ENCODE measurements at places on chromosomes 7 and 10. TPM values are rescaled to one million over a fixed set of nuclear protein-coding genes. Genes with fewer than 3 reads are reported as not detected.

The CNOT4 gene
- total RNA-seq: 8.4 TPM

- H3K4me1 ChIP-seq: peaks cover 28% of the 10 kb centered on the region
- DNase-seq: no peak
- H3K27me3 ChIP-seq: no peaks in the 10 kb centered on the region
- peaks cover 39% of the 10 kb centered on the region for H3K36me3 ChIP-seq
- H3K4me3 ChIP-seq: no peak overlapping the region
- no peak overlapping the region for H3K27ac ChIP-seq
These were observed 4.5 kb downstream of the EIF4H start for GRCh38 chr7:74178632-74179031.

DNA sequence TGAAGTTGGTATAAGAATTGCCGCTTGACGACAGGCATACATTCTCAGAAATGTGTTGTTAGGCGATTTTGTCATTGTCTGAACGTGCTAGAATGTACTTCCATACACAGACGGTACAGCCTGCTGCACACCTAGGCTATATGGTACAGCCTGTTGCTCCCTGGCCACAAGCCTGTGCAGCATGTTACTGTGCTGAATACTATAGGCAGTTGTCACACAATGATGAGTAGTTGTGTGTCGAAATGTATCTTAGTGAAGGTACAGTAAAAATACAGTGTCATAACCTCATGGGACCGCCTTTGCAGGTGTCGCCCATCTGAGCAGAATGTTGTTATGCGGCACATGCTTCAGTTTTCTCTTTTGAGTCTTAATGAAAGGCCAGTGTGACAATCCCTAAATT, 66.5 kb downstream of the SHH start:
- H3K4me3 ChIP-seq: no peak overlapping the region
- peaks cover 40% of the 10 kb centered on the region for H3K36me3 ChIP-seq
- no peak overlapping the region for H3K27ac ChIP-seq
- DNase-seq: no peak
- peaks cover 15% of the 10 kb centered on the region for H3K4me1 ChIP-seq
- H3K27me3 ChIP-seq: no peaks in the 10 kb centered on the region

The TM9SF3 gene
- 47.0 TPM for total RNA-seq

GRCh38 chr7:149776289-149776688, 2.9 kb upstream of the ZNF467 start:
- H3K4me3 ChIP-seq: no peak overlapping the region
- H3K36me3 ChIP-seq: no peaks in the 10 kb centered on the region
- peak; percentile 79 for DNase-seq
- H3K27ac ChIP-seq: no peak overlapping the region

DNA sequence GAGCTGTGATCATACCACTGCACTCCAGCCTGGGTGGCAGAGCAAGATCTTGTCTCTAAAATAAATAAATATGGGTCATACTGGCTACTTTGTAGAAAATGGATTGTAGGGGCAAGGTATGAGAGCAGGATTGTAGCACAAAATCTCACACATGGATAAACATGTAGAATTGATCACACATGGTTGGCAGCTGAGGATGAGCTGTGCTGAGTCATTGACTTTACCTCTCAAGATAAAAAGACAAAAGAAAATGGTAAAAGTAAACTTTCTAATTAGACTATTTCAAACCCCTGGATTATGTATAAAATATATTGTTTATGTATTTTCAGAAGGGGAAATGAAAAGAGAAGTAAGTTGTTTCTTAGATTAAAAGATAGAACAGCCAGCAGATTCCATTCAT, 69.3 kb downstream of the APBB1IP start:
- no peak overlapping the region for H3K27ac ChIP-seq
- H3K4me1 ChIP-seq: no peaks in the 10 kb centered on the region
- H3K4me3 ChIP-seq: no peak overlapping the region
- DNase-seq: no peak
- no peaks in the 10 kb centered on the region for H3K36me3 ChIP-seq
- peaks cover 35% of the 10 kb centered on the region for H3K27me3 ChIP-seq

- no peaks in the 10 kb centered on the region for H3K27me3 ChIP-seq
- H3K4me3 ChIP-seq: no peak overlapping the region
- H3K36me3 ChIP-seq: peaks cover 5% of the 10 kb centered on the region
- peaks cover 20% of the 10 kb centered on the region for H3K4me1 ChIP-seq
These were observed 384.5 kb downstream of the KCNMA1 start for GRCh38 chr10:77253147-77253545.

- H3K36me3 ChIP-seq: no peaks in the 10 kb centered on the region
- no peak for DNase-seq
- no peak overlapping the region for H3K4me3 ChIP-seq
- H3K4me1 ChIP-seq: no peaks in the 10 kb centered on the region
- H3K27ac ChIP-seq: no peak overlapping the region
These were observed 417.5 kb downstream of the CDC14C start for GRCh38 chr7:49341849-49342248.

DNA sequence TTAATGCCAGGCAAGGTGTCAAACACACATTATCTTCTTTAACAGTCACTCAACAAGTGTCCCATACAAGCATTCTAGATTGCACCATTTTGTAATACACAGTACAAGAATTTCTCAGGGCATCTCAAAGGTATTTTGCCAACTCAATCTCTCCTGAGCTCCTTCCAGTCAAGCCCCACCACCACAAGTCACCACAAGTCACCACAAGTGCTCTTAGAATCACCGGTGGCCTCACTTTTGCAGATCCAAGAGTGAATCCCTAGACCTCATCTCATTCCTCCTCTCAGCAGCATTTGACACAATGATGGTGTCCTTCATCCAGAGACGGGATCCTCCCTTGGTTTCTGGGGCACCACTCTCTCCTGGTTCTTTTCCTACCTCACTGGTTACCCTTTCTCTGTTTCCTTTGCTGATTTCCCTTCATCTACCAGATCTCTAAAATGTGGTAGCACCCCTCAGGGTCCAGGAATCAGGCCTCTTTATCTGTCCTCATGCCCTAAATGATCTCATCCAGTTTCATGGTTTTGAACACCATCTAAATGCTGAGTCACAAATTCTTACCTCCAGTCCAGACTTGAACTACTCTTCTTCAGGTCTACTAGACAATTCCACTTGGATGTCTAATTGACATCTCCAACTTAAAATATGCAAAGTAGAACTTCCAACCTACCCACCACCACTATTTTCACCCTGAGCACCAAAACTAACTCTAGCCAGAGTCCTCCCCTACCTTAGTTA, 26.9 kb downstream of the VPS41 start:
- no peaks in the 10 kb centered on the region for H3K4me1 ChIP-seq
- no peaks in the 10 kb centered on the region for H3K27me3 ChIP-seq
- no peak overlapping the region for H3K27ac ChIP-seq
- no peak for DNase-seq
- no peak overlapping the region for H3K4me3 ChIP-seq
- no peaks in the 10 kb centered on the region for H3K36me3 ChIP-seq

The PTCD1 gene
- total RNA-seq: 10.4 TPM

The GLI3 gene
- 9.6 TPM for total RNA-seq

GRCh38 chr7:127927348-127927696, 103.9 kb downstream of the LRRC4 start:
- H3K36me3 ChIP-seq: peaks cover 31% of the 10 kb centered on the region
- H3K27me3 ChIP-seq: no peaks in the 10 kb centered on the region
- no peak overlapping the region for H3K27ac ChIP-seq
- no peaks in the 10 kb centered on the region for H3K4me1 ChIP-seq

DNA sequence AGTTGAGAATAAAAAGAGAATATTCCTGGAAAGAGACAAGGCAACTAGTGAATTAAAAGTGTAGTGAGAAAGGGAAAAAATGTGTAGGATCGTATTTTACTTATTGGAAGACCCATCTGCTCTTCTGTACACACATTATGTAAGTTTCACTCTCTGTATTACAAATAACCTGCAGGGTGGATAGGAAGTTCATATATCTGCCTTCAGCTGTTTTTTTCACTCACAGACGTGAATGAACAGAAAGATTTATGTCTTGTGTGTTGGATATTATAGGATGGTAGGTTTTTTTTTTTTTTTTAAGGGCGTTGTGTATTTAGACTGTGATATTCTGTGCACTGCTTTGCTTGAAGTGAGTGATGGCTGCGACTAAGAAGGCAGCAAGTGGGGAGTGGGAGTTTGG, 266.5 kb downstream of the AUTS2 start:
- H3K4me1 ChIP-seq: no peaks in the 10 kb centered on the region
- H3K27me3 ChIP-seq: no peaks in the 10 kb centered on the region
- H3K4me3 ChIP-seq: no peak overlapping the region
- H3K27ac ChIP-seq: no peak overlapping the region
- no peak for DNase-seq

DNA sequence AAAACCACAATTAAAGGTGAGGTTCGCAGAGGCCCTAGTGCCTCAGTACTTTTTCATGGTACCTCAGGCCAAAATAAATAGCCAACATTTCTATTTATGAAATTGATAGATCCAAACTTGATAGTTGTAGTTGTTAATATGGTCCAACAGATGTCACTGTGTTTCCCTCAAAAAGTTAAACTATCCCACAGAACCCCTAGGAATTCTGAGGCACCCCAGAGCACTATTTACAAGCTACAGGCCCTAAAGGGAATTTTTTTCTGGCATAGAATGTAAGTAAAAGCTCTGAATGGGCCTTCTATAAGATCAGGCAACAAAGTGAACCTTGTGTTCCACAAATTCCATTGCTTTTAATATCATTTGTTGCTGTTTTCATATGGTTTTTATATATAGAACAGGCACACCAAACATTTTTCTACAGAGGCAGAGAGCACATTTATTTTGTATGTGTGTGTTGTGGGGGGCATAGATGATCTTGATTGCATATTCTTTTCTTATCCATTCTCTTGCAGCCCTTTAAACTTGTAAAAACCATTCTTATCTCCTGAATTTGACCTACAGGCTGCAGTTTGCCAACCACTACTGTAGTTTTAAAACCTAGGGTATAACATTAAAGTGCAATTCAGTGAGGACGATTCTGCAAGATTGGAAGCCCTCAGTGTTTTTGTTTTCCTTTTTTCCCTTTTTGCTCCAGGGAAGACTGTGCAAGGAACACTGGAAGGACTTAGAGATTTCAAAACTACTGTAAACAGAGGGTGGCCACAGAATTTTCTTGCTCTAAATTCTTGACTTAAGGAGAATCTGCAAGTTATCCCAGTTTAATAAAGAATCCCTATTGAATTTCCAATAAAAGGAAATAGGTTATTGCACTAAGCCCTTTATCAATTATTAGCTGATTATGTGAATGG, 3.5 kb upstream of the ARL4A start:
- no peak overlapping the region for H3K4me3 ChIP-seq
- peak; percentile 18 for DNase-seq
- no peak overlapping the region for H3K27ac ChIP-seq
- no peaks in the 10 kb centered on the region for H3K36me3 ChIP-seq

The DGKB gene
- 0.15 TPM for total RNA-seq

- H3K4me3 ChIP-seq: no peak overlapping the region
- no peaks in the 10 kb centered on the region for H3K27me3 ChIP-seq
- no peaks in the 10 kb centered on the region for H3K36me3 ChIP-seq
- H3K4me1 ChIP-seq: no peaks in the 10 kb centered on the region
These were observed 62.8 kb downstream of the PKD1L1 start for GRCh38 chr7:47885309-47885986.

DNA sequence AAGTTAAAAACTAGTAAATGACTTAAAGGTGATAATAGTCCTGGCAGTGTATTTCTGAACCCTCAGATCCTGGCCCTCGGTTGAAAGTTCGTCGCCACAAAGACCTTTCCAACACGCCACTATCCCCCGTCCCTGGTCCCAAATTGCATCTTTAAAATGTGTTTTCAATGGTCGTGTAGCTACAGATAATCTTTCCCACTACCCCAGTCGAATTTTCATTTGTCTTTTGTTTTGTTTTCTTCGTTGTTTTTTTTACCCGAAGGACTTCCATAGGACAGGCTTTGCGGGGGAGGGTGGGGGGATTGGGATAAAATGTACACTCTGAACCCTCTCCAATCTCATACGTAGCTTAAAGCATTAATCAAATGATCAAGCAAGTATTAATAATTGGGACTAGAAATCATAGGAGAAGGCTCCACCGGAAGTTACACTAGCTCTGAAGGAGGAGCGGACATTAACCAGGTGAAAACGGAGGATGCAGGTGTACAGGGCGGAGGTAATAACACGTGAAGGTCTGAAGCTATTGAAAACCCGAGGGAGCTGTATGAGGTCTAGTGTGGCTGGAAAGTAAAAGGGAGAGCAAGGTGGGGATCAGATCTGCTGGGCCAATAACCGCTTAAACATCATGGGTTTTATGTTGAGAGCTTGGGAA, 32.8 kb upstream of the PHF14 start:
- peaks cover 8% of the 10 kb centered on the region for H3K4me1 ChIP-seq
- no peak overlapping the region for H3K27ac ChIP-seq
- H3K4me3 ChIP-seq: peak overlapping the region; percentile 96
- peaks cover 18% of the 10 kb centered on the region for H3K36me3 ChIP-seq
- no peaks in the 10 kb centered on the region for H3K27me3 ChIP-seq

DNA sequence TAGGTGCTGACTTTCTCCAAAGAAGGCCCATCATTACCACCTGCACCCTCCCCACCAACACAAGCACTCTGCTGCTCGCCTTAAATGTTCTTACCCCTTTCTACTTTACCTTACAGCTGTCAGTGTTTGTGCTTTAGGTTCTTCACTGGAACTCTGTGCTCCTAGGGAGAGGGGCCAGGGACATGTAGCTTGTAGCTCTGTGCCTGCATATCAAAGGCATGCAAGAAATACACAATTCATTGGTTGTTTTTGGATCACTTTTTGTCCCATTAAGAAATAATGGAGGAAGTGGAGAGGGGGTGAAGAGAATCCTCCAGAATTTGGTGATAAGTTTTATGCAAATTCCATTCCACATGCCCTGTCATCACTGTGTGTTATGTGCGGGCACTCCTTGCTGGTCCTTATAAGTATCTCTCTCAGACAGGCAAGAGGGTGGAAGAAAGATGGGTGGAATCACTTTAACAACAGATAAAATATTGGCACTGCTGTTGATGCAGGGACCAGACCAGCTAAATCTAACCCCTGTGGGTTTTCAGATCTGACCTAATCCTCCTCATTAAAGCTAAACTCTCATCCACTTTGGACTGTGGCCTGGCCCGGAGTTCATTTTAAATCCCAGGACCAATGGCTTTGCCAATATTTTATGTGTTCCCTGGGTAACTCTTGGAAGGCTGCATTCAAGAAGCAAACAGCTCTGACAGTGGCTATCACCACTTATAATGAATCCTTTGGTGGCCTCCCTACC, 375.8 kb upstream of the NFE2L3 start:
- no peaks in the 10 kb centered on the region for H3K4me1 ChIP-seq
- no peaks in the 10 kb centered on the region for H3K36me3 ChIP-seq
- no peak overlapping the region for H3K4me3 ChIP-seq
- DNase-seq: no peak
- H3K27me3 ChIP-seq: peaks cover 28% of the 10 kb centered on the region
- H3K27ac ChIP-seq: no peak overlapping the region

GRCh38 chr7:43119371-43120075, 7.1 kb downstream of the HECW1 start:
- H3K4me3 ChIP-seq: no peak overlapping the region
- no peak overlapping the region for H3K27ac ChIP-seq
- H3K27me3 ChIP-seq: peaks cover 95% of the 10 kb centered on the region
- H3K4me1 ChIP-seq: no peaks in the 10 kb centered on the region

GRCh38 chr10:109977382-109977806, 30.4 kb upstream of the ADD3 start:
- H3K27me3 ChIP-seq: no peaks in the 10 kb centered on the region
- no peaks in the 10 kb centered on the region for H3K36me3 ChIP-seq
- no peak overlapping the region for H3K27ac ChIP-seq
- H3K4me1 ChIP-seq: no peaks in the 10 kb centered on the region
- no peak overlapping the region for H3K4me3 ChIP-seq

GRCh38 chr10:88110355-88110754, 246.9 kb downstream of the PTEN start:
- no peak overlapping the region for H3K4me3 ChIP-seq
- H3K27ac ChIP-seq: no peak overlapping the region
- no peaks in the 10 kb centered on the region for H3K27me3 ChIP-seq
- no peak for DNase-seq
- H3K4me1 ChIP-seq: no peaks in the 10 kb centered on the region

The AZGP1 gene
- total RNA-seq: not detected

The ASB4 gene
- not detected for total RNA-seq
